ENCODE measurements at places on chromosomes 13 and 19.

DNA sequence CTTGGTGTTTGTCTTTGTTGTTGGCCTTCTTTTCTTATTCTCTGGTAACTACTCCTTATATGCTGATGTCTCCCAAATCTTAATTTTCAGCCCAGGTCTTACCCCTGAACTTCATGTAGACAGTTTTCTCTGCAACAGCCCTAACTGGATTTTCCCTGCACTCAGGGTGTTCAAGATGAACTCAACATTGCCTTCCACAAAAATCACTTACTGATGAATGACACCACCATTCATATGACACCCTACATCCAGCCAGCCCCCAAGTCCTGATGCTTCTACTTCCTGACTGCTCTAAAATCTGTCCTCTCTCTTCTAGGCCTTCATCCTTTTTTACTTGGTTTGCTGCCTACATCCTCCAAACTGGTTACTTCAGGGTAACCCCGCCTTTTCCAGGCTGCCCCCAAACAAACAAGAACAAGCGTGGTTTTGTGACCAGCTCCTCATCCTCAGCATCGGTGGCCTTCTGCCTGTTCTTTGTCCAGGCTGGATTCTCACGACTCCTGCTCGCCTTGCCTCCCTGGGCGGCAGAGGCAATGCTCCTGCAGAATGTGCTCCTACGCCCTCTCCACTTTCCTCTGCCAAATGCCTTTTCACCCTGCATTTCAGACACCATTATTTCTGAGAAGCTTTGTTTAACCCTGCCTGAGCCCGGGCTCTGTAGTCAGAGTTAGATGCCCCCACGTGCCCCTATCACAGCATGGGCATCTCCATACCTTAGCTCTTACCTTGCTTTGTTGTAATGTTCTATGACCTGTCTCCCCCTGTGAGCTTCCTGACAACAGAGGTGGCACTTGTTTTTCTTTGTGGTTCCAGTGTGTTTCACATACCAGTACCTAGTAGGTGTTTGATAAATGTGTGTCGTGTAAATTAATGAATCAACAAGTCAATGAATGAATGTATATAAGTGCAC, 61.8 kb downstream of the WDFY2 start:
- no peak for DNase-seq

GRCh38 chr13:34731486-34731885, 210.6 kb upstream of the NBEA start:
- no peak for DNase-seq

- no peak for DNase-seq
Observed at GRCh38 chr19:14497228-14497921, 1.4 kb upstream of the GIPC1 start.

- no peak for DNase-seq
Observed at GRCh38 chr19:39416152-39417120, 4.0 kb downstream of the PLEKHG2 start.

DNA sequence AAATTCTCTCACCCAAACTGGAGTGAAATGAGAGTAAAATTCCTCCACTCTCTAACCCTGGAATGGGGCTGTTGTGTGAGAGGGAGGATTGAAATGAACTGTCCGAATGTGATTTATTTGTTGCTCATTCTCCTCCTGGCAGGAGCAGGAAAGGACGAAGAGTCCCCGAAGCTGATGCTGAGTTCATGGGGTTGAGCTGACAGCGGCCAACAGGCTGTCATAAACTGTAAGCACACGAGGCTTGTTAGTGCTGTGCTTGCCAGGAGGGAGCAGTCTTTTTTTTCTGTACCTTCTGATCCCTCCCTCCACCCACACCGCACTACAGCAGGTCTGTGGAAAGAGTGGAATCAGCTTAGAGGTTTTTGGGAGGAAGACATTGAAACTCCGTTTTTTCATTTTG, 33.1 kb upstream of the ZNF331 start:
- no peak for DNase-seq

All from Kasumi-1 (cell line).